ENCODE measurements at places on chromosomes 5 and 9.

DNA sequence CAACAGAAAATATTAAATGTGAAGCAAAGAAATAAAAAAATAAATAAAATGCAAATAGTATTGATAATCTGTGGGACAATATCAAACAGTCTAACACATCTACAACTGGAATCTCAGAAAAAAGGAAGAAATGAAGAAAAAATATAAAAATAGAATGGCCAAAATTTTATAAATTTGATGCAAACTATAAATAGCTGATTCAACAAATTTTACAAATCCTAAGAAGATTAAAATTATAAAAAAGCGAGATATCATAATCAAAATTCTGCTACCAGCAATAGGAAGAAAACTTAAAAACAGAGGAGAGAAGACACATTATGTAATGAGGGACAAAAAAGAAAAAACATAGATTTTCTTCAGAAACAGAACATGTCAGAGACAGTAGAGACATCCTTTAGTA is 129.2 kb upstream of the IRX1 start:
- DNase-seq: no peak

- DNase-seq: no peak
These were observed 243.0 kb downstream of the ZSWIM6 start for GRCh38 chr5:61575103-61575502.

DNA sequence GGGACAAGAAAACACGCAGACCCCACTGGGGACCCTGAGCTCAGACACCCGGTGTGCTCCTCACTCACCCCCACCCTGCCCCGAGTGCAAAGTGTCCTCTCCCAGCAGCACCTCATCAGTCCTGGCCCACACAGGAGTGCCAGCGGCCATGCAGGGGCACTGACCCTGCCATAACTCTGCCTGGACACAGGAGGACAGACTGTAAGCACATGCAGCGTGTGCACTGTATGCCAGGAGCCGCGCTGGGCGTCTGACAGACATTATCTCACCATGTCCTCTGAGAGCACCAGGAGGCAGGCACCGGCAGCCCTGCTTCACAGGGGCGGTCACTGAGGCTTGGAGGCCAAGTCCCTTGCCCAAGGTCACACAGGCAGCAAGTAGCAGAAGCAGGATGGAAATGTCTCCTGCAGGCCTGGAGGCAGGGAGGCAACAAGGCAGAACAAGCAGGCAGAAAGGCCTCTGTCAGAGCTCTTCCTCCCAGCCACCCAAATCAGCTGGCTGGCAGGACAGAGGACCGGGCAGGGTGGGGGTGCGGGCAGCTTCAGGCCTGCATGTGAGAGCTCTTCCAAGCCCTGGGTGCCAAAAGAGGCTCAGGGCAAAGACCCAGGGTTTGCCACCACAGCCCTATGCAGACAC is 8.4 kb downstream of the EEIG1 start:
- DNase-seq: no peak

- no peak for DNase-seq
These were observed 281.4 kb downstream of the SPOCK1 start for GRCh38 chr5:137217599-137218200.

- no peak for DNase-seq
These were observed 491.1 kb downstream of the MTRR start for GRCh38 chr5:8360012-8360411.

GRCh38 chr5:60295423-60295822 is 401.9 kb upstream of the PDE4D start:
- no peak for DNase-seq

DNA sequence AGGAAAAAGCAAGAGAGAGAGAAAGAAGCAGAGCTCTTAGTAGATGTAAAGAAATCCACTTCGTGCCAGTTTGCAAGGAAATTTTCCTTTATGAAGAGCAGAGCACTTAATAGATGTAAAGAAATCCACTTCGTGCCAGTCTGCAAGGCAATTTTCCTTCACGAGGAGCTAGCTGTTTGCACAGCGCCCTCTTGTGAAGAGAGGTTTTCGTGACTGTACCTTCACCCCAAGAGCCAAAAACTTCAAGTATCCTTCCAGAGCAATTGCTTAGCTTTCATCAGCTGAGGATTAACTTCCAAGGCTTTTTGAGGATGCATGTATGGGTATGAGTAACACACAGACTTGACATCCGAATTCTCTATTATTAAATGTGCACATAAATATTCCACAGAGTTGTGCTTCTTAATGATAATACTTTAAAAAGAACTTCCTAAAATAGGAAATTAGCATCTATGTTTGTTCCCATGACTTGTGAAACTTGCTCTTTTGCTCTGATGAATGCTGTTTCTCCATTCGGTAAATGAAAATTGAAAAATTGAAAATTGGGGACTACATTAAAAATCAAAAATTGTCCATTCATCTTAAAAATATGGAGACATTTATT is 525.6 kb downstream of the PDE4D start:
- peak; percentile 17 for DNase-seq

DNA sequence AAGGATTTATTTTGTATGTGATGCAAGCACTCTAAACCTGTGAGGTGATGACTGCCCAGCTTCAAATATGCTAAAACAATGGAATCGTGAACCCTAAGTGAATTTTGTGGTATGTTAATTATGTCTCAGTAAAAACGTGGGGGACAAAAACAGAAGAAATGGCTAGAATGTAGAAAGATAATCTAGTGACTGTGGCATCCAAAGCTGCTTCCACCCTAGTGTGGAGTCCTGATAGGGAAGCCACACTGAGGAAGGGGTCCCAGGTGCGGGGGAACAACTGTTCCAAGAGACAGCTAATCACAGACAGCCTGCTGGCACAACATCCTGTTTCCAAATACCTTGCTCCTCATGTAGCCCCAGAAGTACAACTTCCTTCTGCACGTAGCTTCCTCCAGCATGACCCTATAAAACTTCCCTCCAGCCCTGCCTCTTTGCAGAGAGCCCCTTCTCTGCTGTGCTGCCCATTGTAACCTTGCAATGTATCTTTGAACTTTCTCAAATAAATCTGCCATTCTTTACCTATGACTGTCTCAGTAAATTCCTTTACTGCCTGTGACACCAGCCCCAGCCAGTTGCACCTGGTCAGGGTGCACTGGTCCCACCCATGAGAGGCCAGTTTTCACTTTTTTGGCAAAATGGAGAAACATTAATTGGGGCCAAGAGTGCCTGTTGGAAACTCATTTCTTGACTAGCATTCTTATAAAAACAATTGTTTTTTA is 4.9 kb downstream of the GMCL2 start:
- DNase-seq: no peak

- no peak for DNase-seq
These were observed 57.9 kb downstream of the C5orf15 start for GRCh38 chr5:133910571-133910970.

GRCh38 chr5:100802208-100802607 is 100.9 kb downstream of the ST8SIA4 start:
- DNase-seq: no peak

DNA sequence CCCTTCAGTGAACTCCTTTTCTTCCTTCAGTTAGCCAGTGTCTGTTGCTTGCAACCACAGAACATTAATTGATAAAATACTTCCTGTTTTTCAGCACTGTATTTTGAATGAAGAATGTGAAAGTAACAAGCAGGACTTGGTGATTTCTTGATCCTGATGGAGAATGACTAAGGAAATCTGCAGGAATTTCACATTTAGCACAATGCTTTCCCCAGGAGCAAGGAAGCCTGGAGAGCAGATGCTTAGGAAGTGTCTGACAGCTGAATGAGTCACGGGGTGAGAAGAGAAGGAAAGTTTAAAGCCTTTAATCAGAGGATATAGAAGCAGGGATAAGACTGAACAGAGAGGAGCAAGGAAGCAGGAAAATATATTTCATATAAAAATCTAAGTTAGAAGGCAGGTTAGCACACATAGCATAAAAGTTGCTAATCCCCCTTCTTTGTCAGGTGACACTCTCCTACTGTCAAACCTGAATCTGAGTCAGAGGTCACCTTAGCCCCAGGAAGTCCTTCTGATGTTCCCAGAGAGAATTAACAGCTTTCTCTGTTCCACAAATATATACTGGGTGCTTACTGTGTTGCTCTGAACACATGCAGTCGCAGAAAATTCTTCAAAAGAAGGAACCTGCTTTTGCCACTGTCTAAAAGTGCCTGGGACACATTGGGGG is 59.7 kb downstream of the GNA14 start:
- DNase-seq: no peak

DNA sequence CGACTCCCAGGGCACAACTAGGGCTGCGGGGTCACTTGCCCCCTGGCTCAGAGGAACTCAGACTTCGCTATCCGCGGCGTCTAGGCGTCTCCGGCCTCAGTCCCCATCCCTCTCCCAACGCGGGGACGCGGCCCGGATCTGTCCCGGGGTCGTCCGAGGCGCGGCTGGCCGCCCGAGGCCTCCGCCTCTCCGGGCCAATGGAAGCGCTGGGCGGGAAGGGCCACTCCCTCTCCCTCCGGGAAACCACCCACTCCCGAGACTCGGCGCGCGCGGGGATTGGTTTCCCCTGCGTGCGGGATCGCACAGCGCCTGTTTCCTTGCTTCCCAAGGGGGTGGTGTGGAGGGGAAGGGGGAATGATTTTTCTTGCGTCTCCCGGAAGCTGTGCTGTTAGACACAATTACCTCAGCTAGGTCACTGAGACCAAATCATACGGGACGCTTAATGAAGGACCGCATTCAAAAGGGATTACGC is 38.3 kb downstream of the NR2F1 start:
- DNase-seq: no peak

GRCh38 chr5:160375166-160375565 is 4.7 kb upstream of the C1QTNF2 start:
- DNase-seq: no peak

- no peak for DNase-seq
These were observed 120.9 kb downstream of the MAPKAP1 start for GRCh38 chr9:125586172-125586511.

- DNase-seq: no peak
These were observed 131.4 kb upstream of the LHFPL2 start for GRCh38 chr5:78779771-78780616.

DNA sequence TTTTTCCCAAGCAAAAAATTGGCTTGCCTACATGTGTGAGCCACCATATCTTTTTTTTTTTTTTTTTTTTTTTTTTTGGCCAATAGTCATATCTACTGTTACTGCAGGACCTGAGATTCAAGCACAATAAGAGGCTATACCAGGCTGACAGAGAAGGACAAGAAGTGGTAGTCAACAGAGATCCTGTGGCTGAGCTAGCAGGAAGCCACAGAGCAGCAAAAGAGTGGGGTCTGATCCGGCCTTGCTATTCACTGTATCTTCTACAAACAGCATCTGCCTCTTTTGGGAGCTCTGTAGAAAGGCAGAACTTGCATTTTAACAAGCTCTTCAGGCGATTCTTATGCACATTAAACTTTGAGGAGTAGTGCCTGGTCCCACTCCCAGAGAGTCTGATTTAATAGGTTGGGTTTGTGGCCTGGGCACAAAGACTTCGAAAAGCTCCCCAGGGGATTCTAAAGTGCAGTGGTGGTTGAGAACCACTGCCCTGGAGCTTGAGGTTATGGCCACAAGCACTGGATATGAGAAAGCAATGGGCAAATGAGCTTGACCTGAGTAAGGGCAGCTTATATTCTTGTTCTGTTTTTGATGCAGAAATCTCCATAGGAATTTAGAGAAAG is 162.8 kb downstream of the PIK3R1 start:
- no peak for DNase-seq

DNA sequence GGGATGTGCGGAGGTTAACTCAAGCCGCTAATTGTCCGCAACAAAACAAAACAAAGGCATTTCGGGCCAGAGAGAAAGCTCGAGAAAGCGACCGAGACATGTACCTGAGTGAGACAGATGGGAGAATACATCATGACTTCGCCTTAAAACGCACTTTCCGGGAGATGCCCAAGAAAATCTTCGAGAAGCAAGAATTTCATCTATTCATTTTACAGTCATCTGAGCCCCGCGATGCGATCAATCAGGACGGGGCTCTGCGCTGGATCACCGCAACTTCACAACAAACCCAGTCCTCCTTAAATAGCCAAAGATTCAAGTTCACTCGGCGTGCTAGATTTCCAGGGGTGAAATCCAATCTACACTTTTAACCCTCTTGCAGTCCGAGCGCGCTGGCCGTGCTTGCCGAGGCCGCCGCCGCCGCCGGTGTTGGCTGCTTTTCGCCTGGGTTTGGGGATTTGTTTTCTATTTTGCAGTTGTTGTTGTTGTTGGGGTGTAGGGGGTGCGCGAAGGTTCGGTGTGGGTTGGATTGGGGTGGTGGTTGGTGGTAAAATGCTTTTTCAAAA is 482 bp downstream of the NFIB start:
- DNase-seq: no peak
